Large intestine (tissue), 12 donors: ENCODE measurements at places on chromosomes 7 and 10. TPM values are rescaled to one million over a fixed set of nuclear protein-coding genes. Genes with fewer than 3 reads are reported as not detected.

DNA sequence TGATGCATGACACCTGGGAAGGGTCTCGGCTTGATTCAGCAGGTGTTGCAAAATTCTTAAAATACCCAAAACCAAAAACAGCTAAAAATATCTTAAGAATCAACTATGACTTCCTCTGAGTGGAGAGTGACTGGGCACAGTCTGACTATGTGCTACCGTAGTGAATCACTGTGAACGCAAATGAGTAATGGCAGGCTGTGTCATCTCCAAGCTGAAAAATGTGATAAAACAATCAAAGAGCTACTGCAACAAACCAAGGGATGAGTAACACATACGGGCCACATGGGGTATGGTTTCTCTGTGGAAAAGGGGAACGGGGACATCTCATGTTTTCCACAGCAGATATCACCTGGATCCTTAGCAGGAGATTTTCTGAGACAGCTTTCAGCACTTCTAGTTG lies 127.5 kb downstream of the ABCA13 start:
- DNase-seq, result no peak
- H3K27ac ChIP-seq, result no peak overlapping the region
- H3K36me3 ChIP-seq, result no peaks in the 10 kb centered on the region
- H3K4me3 ChIP-seq, result no peak overlapping the region
- H3K27me3 ChIP-seq, result no peaks in the 10 kb centered on the region

GRCh38 chr10:110636932-110637557 lies 7.1 kb upstream of the RBM20 start:
- DNase-seq, result no peak
- H3K27me3 ChIP-seq, result peaks cover 17% of the 10 kb centered on the region
- H3K4me1 ChIP-seq, result no peaks in the 10 kb centered on the region
- H3K36me3 ChIP-seq, result no peaks in the 10 kb centered on the region
- H3K4me3 ChIP-seq, result no peak overlapping the region

- H3K27me3 ChIP-seq, result no peaks in the 10 kb centered on the region
- H3K4me3 ChIP-seq, result no peak overlapping the region
- H3K27ac ChIP-seq, result no peak overlapping the region
These were observed 939.6 kb downstream of the NRG3 start for GRCh38 chr10:82814635-82815034.

GRCh38 chr7:1312136-1313070 lies 79.7 kb downstream of the UNCX start:
- no peaks in the 10 kb centered on the region for H3K36me3 ChIP-seq
- H3K4me1 ChIP-seq, result no peaks in the 10 kb centered on the region
- H3K27ac ChIP-seq, result no peak overlapping the region
- H3K4me3 ChIP-seq, result no peak overlapping the region

GRCh38 chr7:90945104-90945787 lies 319.0 kb upstream of the FZD1 start:
- no peaks in the 10 kb centered on the region for H3K36me3 ChIP-seq
- H3K27ac ChIP-seq, result no peak overlapping the region
- H3K4me1 ChIP-seq, result no peaks in the 10 kb centered on the region
- no peak overlapping the region for H3K4me3 ChIP-seq
- H3K27me3 ChIP-seq, result no peaks in the 10 kb centered on the region
- no peak for DNase-seq

- no peak for DNase-seq
- H3K27me3 ChIP-seq, result no peaks in the 10 kb centered on the region
- no peak overlapping the region for H3K27ac ChIP-seq
- H3K4me1 ChIP-seq, result no peaks in the 10 kb centered on the region
- H3K4me3 ChIP-seq, result no peak overlapping the region
- no peaks in the 10 kb centered on the region for H3K36me3 ChIP-seq
These were observed 157.7 kb upstream of the CHRM2 start for GRCh38 chr7:136710751-136711150.

GRCh38 chr7:137151041-137151689 lies 192.4 kb downstream of the PTN start:
- DNase-seq, result peak; percentile 5
- no peak overlapping the region for H3K4me3 ChIP-seq
- H3K4me1 ChIP-seq, result no peaks in the 10 kb centered on the region

- no peak for DNase-seq
- no peaks in the 10 kb centered on the region for H3K27me3 ChIP-seq
- no peaks in the 10 kb centered on the region for H3K4me1 ChIP-seq
- no peak overlapping the region for H3K27ac ChIP-seq
These were observed 53.6 kb downstream of the PARD3 start for GRCh38 chr10:34761453-34761852.

DNA sequence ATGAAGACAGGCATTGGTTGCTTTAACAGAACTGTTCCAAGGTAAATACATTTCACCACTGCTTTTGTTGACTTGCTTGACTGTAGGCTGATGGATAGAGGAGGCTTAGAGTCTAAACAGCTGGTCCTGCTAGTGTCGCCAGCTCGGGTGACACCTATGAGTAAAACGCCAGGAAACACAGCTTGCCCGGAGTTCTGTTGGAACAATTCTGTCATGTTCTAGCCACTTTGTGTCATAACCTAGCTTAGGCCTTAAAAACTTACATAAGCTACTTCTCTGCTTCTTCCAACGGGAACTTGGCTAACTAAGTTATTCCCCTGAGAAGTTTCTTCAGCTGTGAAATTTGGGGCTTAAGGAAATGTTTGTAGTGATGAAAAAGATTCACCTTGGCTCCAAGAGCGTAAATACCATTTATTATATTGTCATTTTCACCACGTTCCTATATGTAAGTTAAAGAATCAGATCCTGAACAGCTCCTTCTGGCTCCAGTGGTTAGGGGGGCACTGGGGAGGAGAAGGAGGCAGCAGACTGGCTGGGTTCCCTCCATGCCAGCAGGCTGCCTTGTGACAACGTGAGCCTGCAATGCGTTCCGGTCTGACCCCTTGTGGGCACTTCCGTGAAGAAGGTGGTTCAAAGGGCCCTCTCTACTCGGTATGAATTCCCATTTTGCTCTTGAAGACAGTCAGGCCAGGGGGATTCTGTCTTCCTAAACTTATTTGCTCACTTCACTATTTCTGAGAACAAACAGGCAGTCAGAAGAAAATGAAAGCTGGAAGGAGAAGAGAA lies 253.2 kb downstream of the BMPER start:
- H3K36me3 ChIP-seq, result no peaks in the 10 kb centered on the region
- H3K27me3 ChIP-seq, result no peaks in the 10 kb centered on the region
- H3K4me3 ChIP-seq, result no peak overlapping the region
- no peak overlapping the region for H3K27ac ChIP-seq

- no peak for DNase-seq
- H3K4me3 ChIP-seq, result no peak overlapping the region
- no peak overlapping the region for H3K27ac ChIP-seq
- H3K36me3 ChIP-seq, result no peaks in the 10 kb centered on the region
- no peaks in the 10 kb centered on the region for H3K4me1 ChIP-seq
These were observed 726.1 kb downstream of the SORCS1 start for GRCh38 chr10:106438386-106438785.

Gene PFKFB3
- polyA plus RNA-seq, result 15.3 TPM

Gene PLAC9
- 17.8 TPM for polyA plus RNA-seq

Gene PDE6C
- polyA plus RNA-seq, result 0.55 TPM

Gene FAM25G
- polyA plus RNA-seq, result not detected

Gene PAPOLB
- 0.03 TPM for polyA plus RNA-seq

Gene HIPK2
- 12.6 TPM for polyA plus RNA-seq
